ENCODE measurements at places on chromosomes 1 and 21.

- no peak for DNase-seq
These were observed 1.2 kb downstream of the CAMSAP2 start for GRCh38 chr1:200739702-200740570.

GRCh38 chr1:102262994-102263393, 266.3 kb upstream of the OLFM3 start:
- no peak for DNase-seq

GRCh38 chr1:210686841-210687240, 358.1 kb downstream of the HHAT start:
- DNase-seq = no peak

DNA sequence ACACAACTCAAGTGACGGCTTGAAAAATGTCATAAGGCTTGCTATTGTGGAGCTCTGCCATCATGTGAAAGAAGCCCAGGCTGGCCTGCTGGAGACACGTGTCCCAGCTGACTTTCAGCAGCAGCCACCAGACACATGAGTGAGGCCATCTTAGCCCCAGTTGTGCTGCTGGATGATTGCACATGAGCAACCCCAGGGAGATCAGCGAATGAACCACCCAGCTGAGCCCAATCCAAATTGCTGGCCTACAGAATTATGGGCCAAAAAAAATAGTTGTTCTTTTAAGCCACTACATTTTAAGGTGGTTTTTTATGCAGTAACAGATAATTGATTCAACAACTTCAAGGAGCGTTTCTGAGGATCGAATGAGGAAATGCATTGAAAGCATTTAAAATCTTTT, 17.5 kb upstream of the CDA start:
- DNase-seq = no peak

DNA sequence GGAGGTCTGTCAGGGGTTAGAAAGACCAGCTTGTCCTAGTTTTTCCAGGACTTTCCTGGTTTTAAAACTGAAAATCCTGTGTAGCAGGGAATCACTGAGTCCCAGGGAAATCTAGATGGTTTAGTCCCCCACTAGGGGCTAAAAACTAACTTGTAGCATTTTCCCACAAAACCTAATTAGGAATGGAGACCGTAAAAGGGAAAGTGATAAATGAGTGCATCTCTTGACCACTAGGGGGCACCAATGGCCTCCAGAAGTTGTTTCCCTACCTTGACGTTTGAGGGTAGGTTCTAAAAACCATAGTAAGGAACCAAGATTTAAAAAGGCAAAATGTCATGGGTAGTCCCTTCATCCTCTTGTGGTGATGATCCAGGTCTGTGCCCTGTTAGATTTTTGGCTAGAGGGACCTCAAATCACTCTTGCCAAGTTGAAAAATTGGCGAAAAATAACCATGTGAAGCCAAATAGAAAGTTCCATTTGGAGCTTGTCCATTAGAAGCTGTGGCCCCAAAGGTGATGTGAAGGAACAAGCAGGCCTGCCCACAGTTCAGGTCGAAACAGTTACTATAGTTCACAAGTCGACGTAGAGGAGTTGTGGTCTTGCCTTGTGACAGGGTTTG, 24.5 kb downstream of the CLIC6 start:
- peak; percentile 40 for DNase-seq

DNA sequence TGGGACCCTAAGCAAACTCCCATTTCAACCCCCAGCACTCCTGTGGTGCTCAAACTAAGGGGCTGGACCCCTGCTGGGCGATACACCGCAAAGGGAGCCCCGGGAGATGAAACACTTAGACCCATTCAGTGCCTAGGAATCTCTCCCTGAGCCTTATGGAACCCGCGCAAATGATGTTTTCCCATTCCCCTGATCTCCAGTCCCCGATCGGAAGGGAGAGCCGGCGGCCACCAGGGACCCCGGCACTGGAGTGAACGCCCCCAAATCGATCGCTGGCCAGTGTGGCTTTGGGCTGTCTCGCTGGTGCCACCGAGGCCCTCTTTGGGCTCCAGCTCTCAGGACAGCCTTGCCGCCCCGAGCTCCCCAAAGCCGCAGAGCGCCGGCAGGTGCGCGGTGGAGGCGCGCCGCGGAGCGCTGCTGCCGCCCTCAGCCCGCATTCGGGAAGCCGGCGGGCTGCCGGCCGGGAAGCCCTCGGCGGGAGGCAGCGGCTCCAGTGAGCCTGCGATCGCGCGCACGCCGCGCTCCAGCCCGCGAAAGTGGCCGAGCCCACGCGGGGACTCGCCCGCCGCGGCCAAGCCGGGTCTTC, 1.1 kb downstream of the PLXNA2 start:
- DNase-seq = no peak

DNA sequence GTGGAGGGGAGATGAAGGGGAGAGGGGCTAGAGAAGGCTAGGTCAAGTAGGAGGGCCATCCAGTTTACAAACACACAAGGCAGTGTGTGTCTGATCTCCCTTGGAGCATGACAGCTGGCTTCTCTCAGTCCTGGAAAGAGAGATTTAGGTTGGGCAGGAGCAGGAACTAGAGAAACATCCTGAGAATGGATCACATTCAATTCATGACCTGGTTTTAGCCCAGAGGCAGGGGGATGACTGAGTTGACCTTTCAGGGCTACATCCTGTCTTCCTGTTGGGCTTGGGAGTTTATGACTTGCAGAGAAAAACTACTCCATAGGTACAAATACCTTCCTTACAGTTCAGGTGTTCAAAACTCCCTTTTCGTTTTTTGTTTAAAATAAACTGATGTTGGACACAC, 97.0 kb downstream of the IGSF21 start:
- no peak for DNase-seq

DNA sequence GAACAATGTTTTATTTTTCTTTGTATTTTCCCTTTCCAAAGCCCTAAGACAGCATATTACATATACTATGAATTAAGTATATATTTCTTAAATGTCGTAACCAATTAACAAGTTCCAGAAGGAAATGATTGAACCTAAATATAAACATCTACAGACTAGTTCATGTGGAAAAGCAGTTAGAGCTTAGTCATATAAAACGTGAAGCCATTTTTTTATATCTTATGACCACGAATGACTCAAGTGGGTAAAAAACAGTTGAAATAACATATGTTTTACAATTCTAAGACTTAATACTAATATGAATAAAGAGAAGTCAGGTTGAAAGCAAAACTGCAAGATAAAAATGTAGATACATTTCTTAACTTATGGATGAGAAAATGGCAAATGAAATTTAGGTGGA, 307.3 kb downstream of the BRINP3 start:
- DNase-seq = no peak

GRCh38 chr1:214843281-214843680, 239.3 kb upstream of the KCNK2 start:
- no peak for DNase-seq

DNA sequence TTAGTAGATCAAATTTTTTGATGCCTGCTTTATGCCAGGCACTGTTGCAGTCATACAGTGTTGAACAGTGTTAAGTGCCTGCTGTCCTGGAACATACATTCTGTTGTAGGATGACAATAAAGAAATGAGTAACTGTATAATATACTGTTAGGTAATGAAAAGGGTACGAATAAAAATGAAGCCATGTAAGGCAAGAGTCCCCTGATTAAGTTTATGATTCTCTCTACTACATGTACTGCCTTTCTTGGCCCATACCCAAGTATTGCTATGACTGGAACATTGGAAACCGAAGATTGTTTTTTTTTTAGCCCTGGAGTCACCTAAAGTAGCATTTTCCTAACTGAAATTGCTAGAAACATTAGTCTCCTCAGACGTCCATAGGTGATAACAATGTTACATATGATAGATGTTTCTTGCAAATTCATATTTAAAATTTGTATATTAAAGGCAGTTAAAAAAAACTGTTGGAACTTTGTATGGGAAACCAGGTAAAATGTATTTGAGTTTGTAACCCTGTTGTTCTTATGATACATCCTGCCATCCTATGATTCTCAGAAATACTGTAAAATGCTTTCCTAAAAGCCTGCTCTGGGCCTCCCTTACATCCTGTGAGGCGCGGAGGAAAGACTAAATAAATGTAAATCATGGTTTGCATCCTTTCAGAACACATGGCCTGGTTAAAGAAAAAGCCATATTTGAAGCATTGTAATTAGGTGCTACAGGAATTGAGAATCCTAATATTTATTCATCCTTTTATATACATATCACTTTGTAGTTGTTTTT, 5.8 kb downstream of the ATP5PB start:
- DNase-seq = no peak

DNA sequence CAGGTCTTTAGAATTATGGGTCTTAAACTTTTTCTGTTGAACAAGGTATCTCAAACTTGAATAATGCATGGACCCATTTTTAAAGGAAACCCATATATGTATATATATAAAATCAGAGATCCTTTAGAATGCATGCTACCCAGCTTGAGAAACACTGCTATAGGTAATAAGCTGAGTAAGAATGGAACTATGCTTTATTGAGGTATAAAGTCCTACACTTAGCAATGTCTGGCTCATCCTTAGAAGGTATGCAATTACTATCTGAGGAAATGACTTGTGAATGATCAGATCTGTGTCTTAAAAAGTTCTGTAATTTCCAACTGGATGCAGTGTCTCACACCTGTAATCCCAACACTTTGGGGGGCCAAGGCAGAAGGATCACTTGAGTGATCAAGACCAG, 11.2 kb downstream of the TRAF3IP3 start:
- DNase-seq = no peak

Data from stimulated activated CD4-positive, alpha-beta T cell treated with anti-CD3 and anti-CD28 coated beads, Interleukin-2, amount 100 ng/mL, for 24 hours (primary cell).